Fibroblast of skin of scalp (primary cell): ENCODE measurements at places on chromosomes 4 and X.

GRCh38 chrX:120302434-120302833 is 8.8 kb downstream of the TMEM255A start:
- DNase-seq: no peak

GRCh38 chr4:6887591-6888371 is 21.8 kb upstream of the TBC1D14 start:
- DNase-seq: no peak

- no peak for DNase-seq
These were observed 38.5 kb upstream of the POU3F4 start for GRCh38 chrX:83469551-83469950.

GRCh38 chrX:150926304-150926703 is 27.8 kb upstream of the CD99L2 start:
- DNase-seq: no peak

GRCh38 chr4:27791640-27792039 is 931.0 kb downstream of the STIM2 start:
- DNase-seq: peak; percentile 21

GRCh38 chr4:8318509-8318908 is 49.0 kb downstream of the HTRA3 start:
- no peak for DNase-seq

- no peak for DNase-seq
These were observed 22.7 kb downstream of the ADD1 start for GRCh38 chr4:2866160-2866861.

- peak; percentile 14 for DNase-seq
These were observed 83.0 kb downstream of the MAB21L2 start for GRCh38 chr4:150664935-150665334.

DNA sequence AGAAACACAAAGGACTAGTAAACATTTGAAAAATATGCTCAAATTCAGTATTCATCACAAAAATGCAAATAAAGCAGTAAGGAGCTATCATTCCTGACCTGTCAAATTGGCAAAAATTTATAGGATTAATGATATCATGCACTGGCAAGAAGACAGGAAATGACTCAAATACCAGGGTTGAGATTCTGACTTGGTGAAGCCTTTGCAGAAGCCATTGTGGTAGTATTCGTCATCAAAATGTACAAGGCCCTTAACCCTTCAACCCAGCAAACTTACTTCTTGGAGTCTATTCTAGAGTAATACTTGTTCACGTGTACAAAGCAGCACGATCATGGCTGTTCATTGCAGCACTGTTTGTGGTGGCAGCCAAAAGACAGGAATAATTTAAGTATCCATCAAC is 132.4 kb downstream of the ENOX2 start:
- DNase-seq: peak; percentile 79

DNA sequence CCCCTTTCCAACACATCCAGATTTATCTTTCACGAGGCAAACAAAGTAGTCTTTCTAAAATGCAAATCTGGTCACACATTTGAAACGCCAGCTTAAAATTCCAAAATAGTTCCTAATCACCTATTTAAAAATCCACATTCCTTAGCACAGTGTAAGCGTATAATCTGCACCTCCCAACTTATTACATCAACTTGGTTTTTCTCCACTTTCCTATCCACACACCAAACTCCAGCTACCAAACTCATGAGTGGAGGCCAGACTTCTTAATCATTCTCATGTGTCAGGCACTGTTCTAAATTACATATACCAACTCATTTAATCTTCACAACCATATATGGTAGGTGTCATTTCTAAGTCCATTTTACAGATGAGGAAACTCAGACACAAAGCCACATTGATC is 33.8 kb downstream of the ENOX2 start:
- DNase-seq: peak; percentile 55

DNA sequence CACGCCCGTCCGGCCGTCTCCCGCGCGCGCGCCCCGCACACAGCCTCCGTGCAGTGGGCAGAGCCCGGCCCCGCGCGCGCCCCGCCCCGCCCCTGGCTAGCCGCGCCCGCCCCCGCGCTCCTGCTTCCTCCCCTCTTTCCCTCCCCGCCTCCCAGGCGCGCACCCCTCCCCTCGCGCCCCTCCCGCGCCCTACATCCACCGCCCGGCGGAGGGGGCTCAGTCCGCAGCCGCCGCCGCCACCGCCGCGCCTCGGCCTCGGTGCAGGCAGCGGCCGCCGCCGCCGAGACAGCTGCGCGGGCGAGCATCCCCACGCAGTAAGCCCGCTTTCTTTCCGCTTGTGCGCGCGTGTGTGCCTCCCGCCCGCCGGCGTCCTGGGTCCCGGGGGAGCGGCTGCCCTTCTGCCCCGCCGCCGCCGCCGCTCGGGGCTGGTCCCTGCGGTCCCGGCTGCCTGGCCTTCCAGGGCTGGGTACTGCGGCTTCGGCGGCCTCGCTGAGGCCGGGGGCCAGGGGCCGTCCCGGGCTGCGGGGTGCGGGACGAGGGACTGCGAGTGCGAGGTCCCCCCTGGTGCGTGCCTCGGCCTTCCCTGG is at the start of gene FHL1:
TSS of gene FHL1 (plus strand) at position 219 of the 587 bp plus-strand sequence.
- DNase-seq: peak; percentile 55

DNA sequence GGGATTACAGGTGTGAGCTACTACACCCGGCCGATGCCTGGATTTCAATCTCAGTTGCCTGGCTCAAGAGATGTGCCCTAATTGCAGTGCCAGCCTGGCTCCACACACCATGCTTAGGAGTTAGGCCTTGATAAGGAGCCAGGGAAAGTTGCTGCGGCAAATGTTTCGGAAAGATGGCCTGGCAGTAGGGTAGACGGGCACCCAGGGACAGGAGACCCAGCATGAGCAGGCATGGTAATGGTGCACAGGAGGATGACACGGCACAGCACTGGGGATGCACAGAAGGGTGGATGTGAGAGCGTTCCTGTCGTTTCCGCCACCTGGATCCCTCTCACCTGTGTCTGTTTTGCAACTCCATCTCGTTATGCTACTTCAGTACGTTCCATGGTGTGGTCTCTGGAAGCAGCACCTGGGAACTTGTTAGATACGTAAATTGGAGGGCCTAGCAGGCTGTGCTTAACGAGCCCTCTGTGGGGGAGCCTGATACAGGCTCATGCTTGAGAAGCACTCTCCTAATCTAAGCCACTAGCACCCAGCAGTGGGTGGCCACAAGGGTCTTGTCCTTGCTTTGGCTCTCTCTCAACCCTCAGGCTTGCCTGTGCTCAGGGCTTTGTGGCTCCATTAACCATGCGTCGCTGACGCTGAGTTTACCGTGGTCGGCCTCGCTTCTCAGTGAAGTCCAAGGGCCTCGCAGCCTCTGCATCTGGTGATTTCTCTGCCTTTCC is 20.3 kb downstream of the RNF4 start:
- DNase-seq: no peak

GRCh38 chr4:168651374-168651773 is 154.5 kb downstream of the PALLD start:
- peak; percentile 61 for DNase-seq

GRCh38 chr4:89834486-89835209 is 2.3 kb downstream of the SNCA start:
- DNase-seq: no peak

DNA sequence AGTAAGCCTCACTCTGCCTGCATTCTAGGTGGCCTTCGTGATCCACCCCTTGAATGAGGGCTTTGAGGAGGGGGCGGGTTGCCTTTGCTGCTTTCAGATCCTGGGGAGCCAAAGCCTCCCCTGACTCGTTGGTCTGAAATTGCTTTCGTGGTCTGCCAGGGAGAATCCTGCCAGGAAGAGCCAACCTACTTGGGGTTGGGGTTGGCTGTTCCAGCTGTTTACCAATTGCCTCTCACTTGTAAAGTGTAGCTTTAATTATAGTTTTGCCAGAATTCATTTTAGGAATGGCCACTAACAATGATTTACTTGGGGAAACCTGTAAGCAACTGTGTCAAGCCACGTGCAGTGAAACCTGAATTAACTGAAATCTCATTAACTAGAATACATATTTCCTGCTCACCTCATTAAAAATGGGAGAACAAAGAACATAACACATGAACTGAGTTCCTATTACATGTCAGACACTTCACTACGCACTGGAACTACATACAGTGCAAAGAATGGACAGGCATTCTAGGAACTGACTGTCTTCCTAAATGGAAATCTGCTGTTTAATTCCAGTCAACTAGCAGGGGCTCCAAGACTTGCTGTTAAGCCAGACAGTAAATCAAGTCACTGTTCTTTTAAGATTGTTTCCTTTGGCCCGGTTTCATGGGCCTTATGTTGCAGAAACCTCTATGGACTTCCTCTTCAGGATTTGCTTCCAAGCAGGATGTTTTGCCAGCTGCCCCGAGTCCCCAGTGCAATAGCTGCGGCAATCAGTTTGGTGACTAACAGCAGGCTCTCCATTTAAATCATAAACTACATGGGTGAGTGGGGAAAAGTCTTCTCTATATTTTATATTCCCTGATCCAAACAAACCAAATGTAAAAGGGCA is 16.4 kb upstream of the NKRF start:
- DNase-seq: peak; percentile 64

DNA sequence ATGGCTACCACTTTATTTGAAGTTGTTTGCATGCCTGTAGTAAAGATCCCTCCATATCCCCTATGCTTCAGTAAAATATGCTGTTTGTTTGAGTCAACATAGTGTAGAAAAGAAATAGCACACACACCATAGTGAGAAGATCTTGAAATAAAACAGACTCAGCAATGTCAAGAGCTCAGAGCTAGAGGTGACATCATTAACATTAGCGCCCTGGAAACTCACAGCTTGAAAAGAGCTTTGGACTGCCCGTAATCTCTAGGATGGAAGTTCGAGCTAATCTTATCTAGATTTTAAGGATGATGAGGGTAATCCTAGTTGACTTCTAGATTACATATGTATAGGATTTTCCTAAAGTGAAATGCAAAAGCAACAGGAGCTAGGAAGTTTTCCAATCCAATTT is 275.6 kb downstream of the SMARCA1 start:
- no peak for DNase-seq

GRCh38 chrX:110086162-110086915 is 83.4 kb downstream of the TMEM164 start:
- DNase-seq: peak; percentile 39

- DNase-seq: no peak
These were observed at the start of gene SLC26A1 for GRCh38 chr4:993111-994029. Gene SLC26A1 (minus strand): TSS chr4:993404. CDS start chr4:991703, 1,701 bp downstream.

DNA sequence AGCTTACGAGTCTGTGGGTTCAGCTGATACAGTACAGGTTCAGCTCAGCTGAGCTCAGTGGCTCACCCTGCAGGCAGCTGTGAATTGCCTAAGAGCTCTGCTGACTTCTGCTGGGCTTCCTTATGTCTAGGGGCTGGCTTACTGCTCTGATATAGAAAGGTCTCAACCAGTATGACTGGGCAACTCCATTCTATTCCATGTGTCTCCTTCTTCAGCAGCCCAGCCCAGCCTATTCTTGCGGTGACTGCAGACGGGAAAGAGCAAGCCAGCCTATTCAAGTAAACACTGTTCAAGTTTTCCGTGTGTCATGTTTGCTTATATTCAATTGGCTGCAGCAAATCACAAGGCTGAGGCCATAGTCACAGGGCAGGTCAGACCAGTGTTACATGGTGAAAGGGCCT is 615.4 kb upstream of the ZFP42 start:
- peak; percentile 4 for DNase-seq

- DNase-seq: peak; percentile 31
These were observed 67.7 kb upstream of the PJA1 start for GRCh38 chrX:69232945-69233344.

GRCh38 chrX:103367502-103367901 is 8.8 kb upstream of the BEX3 start:
- no peak for DNase-seq

GRCh38 chrX:63963095-63963784 is 178.2 kb upstream of the ARHGEF9 start:
- DNase-seq: no peak

DNA sequence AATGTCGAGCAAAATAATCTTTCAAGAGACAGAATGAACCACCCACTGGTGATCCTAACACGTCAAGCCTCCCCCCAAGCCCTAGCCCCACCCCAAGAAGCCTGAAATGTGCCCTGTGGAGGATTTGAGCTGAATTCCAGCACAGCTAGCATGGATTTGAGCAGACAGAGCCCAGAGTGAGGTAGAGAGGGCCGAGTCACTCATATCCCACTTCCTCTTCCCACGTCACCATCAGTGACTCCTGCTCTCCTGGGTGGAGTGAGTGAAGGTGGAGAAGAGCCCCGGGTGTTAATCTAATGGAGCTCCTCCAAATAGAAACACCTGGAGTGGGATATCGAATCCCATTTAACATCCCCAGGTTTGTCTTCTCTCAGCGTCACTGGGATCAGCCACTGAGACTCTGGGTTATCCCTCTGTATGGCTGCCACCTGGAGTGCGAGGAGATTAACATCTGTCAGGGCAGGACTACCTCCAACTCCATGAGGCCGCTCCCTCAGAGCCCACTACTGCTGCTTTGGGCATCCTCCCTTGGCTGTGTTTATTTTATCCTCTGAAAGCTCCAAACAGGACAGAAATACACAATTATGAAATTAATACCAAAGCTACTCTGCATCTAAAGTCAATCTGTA is 136.6 kb downstream of the NWD2 start:
- no peak for DNase-seq

- DNase-seq: no peak
These were observed 54.2 kb upstream of the SPANXN3 start for GRCh38 chrX:143571521-143571920.

DNA sequence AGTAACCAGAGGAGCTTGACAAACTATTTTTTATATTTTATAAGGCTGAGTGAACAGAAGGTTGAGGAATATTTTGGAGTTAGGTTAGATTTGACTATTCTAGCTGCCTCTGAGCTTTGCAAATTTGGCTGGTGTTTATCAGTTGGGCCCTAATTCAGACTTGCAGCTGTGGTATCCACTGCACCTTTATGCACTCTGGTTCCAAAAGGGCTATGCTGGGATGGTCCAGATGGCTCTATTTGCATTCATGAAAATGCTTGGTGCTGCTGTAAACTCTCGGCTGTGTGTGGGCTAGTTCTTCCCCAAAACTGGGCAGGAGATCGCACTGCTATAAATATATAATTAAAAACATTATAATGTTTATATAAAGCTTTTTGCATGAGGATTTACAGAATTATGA is 106.3 kb downstream of the REPS2 start:
- no peak for DNase-seq

DNA sequence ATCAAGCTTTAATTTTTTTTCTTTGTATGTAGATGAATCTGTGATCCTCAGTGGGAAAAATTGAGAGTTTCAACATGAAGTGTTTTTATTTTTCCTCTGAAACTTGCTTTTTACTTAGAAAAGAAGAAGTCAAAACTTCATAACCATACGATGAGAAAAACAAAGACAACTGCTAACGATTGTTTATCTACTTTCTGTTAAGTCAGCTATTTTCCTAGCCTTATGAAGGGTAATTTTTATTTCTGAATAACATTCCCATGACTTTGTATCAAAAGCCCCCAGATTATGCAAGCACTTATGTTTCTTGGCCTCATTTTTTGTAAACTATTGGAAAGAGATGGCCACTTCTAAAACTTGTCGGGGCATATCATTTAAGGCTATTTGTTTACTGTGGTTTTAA is 645.1 kb upstream of the PRKX start:
- DNase-seq: no peak

- DNase-seq: no peak
These were observed 21.2 kb upstream of the PDE6B start for GRCh38 chr4:604131-604530.

- no peak for DNase-seq
These were observed 29.8 kb downstream of the SLC39A8 start for GRCh38 chr4:102315532-102315931.
